ENCODE measurements at places on chromosomes 1 and 21.

DNA sequence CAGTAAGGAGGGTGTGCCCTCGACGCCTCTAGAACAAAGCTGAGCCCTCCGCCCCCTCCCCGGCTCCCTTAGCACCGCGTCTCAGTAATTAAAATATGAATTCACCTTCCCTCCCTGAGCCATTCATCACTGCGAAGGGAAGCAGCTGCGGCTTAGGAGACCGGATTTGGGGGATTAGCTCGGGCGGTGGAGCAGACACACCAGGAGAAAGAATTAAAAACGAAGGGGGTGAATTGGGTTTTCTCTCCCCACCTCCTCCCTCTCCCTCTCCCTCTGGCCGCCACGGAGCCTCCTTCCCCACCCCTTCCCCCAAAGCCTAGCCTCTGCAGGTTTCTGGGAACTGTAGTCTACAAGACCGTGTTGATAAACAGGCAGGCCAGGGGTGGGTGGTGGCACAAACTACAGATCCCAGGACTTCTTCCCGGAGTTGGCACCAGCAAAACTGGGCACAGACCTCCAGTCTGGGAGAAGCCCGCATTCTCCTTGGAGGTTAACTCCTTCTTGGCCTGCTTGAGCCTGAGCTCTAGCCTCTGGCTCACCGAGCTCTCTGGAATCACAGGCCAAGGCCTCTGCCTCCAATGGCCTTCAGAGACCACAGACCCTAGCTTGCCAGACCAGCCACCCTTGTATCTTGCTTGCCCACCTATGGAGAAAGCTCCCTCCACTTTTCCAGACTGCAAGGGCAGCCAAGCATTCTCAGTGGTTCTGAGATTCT is 10.8 kb downstream of the BLACAT1 start:
- no peak for DNase-seq

- DNase-seq, result no peak
Measured at GRCh38 chr1:94020764-94021579, 100.0 kb downstream of the ABCA4 start.

DNA sequence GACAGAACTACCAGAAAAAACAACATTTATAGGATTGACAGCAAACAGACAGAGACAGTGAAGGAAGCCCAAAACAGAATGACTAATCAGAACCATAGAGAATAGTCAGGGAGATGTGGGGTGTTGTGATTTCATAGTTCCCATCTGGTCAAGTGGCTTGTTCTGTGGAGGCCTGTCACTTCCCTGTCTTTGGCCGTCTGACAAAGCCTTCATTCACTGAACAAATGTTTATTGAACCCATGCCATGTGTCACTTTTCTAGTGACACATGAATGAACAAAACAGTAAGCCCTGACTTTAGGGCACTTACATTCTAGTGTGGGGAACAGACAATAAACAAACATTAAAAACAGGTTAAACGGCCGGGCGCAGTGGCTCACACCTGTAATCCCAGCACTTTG is 3.2 kb upstream of the SRRM1 start:
- DNase-seq, result no peak

DNA sequence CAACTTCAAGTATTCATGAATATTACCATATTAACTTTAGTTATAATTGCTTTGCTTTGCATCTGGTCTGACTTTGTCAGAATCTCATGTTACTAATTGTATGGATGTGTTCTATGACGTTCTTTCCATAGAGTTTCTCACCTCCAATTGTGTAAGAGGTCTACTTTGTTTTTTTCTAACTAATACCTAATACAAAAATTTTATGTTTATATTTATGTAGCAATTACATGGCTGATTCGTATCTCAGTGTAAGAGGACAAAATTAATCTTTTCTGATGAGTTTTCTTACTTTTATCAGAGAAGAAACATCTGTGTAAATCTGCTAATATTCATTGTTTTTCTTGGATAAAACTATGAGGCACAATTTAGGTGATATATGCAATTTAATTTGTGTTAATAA is 224.8 kb upstream of the B3GALT2 start:
- no peak for DNase-seq

DNA sequence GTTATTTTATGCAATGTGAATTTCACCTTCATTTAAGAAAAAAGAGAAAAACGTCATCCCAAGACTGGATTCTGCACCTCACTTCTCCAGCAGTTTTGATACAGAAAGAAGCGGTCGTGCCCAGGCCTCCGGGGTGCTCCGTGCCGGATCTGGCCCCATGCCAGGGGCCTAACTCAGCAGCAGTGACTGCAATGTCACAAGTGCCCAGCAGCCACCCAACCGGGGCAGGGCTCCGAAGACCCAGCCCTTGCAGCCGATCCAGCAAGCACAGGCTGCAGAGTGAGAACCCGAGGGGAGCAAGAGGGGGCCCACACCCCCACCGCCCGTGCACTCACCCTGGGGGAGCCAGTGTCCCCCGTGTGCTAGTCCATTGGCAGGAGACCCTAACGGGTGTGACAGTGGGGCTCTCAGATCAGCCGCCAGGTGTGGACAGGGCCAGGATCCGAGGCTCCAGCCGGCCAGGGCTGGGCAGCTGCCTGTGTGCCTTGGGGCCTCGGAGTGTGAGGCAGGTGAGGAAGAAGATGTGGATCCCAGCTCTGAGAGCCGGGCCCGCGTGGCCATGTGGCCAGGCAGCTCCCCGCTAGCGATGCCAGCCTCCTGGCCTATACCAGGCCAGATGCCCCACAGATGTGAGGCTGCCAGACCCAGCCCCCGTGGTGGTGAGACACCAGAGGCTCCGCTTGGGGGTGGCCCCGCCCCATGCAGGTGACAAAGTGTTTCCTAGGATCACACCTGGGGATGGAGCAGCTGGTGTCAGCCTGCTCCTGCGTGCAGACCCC is 60.6 kb downstream of the MEGF6 start:
- no peak for DNase-seq

GRCh38 chr1:76666499-76666898 is 200.8 kb upstream of the ST6GALNAC5 start:
- no peak for DNase-seq

DNA sequence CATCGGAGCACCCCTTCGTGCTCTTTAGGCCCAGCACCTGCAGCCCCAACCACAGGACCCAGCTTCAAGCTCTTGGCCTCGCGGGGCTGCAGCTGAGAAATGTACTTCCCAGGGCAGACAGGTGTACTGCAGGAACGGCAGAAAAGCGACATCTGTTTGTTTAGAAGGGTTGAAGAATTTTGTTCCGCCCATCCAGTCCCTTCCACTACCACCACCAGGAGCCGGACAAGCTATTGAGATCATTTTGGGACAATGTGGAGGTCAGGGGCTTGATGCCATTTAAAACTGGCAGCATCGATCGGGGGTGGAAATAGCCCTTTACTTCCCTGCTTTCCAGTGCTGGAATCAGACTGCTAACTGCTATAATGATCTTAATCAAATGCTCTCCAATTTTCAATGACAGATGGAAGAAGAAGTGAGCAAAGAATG is 1.7 kb downstream of the SERTAD4 start:
- DNase-seq, result no peak

- no peak for DNase-seq
Measured at GRCh38 chr1:25616987-25617624, 515 bp downstream of the MAN1C1 start.

GRCh38 chr1:34978921-34979320 is 6.2 kb downstream of the TMEM35B start:
- DNase-seq, result no peak

- no peak for DNase-seq
Measured at GRCh38 chr1:66563941-66564630, 30.1 kb downstream of the SGIP1 start.

DNA sequence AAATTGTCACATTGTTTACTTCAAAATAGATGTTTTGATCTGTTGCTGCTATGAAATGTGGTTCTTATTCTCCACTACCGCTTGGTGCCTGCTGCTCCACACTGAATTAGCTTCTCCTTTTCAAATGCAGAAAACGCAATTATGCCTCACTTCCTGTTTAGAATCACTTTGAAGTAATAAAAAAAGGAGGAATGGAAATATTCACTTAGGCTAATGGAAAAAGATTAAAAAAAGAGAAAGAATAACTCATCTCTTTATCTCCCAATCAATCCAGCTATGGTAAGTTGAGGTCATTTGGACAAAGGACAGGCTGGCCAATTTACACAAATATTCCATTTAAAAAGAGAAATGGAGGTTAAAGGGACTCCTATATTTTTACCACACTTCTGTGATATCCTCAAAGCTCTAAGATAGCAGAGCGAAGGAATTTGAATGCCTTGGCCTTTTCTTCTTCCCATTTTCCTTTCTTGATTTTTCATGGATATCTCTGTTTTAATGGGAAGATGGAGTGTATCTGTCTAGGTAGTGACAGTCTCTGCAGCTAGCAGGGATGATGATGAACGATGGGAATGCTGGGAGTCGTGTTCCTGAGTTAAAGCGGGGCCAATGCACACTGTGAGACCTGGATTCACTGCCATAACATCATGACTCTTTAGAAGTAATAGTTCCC is 35.7 kb downstream of the RGS5 start:
- no peak for DNase-seq

DNA sequence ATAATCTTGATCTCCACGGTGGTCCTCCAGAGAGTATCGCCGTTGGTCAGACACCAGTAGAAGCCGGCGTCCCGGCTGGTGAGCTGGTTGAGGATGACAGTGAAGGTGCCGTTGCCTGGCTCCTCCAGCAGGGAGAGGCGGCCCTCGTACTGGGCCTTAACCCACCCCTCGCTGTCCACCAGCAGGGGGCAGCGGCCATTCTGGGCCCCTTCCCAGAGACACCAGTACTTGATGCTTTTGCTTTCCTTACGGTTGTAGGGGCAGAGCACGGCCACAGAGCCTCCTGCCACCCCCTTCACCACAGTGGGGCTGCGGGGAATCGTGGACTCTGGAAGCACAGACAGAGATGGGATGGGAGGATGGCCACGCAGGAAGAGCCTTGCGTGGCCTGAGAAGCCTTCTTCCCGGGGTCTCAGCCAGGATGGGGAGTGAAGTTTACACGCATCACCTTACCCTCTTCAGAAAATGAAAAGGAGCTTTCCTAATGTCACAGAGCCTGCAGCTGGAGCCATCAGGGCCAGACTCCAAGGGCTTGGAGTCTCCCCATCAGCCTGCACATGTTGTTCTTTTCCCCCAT is 10.7 kb downstream of the PIGR start:
- DNase-seq, result no peak

GRCh38 chr1:71657891-71658679 is 577.2 kb upstream of the ZRANB2 start:
- DNase-seq, result no peak

DNA sequence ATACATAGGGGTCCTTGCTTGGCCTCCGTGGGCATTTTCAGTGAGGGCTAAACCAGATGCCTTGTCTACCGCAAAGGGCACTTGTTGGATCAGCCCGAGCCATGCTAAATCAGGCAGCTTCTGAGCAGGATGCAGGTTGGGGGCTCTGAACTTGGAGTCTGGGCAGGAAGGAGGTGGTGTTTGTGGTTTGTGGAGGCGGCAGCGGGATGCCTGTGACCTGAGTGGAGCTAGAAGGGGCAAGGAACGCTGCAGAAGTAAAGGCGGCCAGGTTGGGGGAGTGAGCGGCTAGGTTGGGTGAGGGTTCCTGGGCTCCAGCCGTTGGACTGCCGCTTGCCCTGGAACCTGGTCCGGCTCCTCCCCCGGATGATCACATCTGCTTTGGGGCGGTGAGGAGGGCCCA is 183.9 kb downstream of the CAMTA1 start:
- DNase-seq, result peak; percentile 34

GRCh38 chr1:8421721-8422120 is 103.8 kb downstream of the SLC45A1 start:
- DNase-seq, result no peak

- no peak for DNase-seq
Measured at GRCh38 chr1:21338573-21339355, 48.5 kb upstream of the ECE1 start.

DNA sequence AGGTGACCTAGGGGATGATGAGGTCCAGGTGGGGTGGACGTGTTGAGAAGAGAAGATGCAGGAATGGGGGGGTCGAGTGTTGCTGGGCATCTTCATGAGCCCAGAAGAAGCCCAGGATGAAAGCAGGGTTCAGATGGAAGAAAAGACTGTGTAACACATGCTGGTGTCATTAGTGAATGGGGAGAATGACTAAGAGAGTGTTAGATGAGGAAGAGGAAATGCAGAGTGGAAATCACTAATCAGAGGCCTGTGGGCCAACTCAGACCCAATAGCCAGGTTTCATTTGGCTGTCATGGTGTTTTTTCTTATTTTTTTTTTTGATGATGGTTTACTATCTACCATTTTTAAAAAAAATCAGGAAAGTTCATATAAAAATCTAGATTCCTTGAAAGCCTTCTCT is 180.8 kb upstream of the CAMK1G start:
- no peak for DNase-seq

GRCh38 chr1:68673771-68674170 is 176.9 kb upstream of the DEPDC1 start:
- DNase-seq, result no peak

GRCh38 chr1:228953207-228953606 is 217.9 kb downstream of the RHOU start:
- DNase-seq, result no peak

- DNase-seq, result no peak
Measured at GRCh38 chr1:100361511-100362089, 9.3 kb downstream of the CDC14A start.

Measured in stimulated activated CD4-positive, alpha-beta T cell treated with anti-CD3 and anti-CD28 coated beads, Interleukin-12 subunit alpha, Interleukin-12 subunit beta, amount 100 ng/mL, for 24 hours (primary cell).